ENCODE measurements at places on chromosomes 7 and 10.

DNA sequence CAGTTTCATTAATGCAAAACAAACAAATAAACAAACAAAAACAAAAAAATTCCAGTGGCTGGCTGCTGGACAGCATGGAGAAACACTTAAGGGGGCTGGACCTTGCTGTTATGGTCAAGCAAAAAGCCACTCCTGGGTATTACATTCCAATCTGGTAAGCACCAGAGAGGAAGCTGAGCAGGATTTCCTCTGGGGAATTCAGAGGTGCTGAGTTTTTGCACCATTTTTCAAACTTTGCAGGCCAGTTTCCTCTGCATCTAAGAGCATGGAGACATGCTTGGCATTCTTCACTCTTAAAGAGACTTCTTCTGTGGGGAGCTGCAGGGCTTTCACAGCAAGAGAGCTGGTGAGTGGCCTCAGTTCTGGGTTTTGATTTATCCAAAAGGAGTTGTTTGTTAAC, 84.5 kb downstream of the FZD1 start:
- no peak for DNase-seq

DNA sequence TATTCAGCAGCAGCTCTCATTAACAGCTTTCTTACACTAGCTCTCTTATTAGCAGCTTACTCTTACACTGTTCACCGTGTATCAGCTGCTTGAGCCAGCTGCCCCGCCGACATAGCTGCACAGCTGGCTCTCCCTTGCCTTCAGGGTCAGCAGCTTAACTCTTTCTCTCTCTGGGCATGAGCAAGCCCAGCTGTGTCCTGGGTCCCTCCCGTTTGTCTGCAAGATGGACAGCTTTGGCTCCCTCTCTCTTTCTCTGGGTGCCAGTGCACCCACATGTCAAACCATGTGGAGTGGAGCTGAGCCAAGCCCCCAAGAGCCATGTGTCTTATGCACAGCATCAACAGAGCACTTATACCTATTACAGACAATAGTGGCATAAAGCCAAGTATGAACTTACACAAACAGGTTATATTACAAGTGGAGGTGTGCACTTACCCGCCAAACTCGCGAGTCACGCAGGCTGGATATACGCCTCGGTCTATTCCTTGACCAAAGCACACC, 35.7 kb upstream of the MTPAP start:
- no peak for DNase-seq

DNA sequence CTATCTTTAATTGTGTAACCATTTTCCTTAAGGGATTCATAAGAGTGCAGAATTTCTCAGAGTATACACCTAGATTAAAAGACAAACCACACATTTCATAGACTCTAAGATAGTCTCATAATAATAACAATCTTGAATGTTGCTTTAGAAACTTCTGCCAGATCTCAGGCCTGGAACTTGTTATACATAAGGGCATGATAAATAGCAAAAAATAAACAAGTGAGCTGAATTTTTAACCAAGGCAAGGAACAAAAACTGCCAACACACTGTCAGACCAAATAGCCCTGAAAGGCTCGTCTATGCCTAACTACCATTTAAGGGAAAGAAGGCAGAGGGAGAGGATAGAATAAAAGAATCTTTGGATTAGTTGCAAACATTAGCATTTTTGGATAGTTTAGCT, 65.8 kb upstream of the SEMA3C start:
- DNase-seq, result no peak

- DNase-seq, result no peak
Observed at GRCh38 chr10:116247691-116248090, 25.3 kb downstream of the GFRA1 start.

DNA sequence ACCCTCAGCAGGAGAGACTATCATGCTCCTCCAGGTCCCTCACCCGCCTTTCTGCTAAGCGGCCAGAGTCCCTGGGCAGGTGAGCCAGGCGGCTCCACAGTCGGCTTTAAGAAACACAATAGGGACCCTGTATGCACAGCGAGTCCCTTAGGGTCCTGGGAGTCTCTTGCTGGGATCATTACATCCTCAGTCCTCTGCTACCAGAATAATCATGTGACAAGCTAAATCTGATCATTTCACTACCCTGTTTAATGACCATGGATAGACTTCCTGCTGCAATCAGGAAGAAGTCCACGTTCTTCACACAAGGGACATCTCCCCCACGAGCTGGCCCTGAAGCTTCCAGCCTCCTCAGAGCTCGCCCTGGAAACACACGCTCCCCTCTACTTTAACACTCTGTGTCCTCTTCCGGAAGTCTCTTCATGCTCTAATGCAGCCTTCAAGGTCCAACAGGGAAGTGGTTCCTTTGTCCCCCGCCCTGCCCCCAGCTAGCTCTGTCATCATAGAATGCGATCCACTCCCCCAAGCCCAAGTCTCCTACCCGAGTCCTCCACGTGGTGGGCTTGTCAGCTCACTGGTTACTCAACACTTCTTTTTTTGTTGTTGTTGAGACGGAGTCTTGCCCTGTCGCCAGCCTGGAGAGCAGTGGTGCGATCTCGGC, 101.5 kb downstream of the RNF216 start:
- DNase-seq, result no peak

DNA sequence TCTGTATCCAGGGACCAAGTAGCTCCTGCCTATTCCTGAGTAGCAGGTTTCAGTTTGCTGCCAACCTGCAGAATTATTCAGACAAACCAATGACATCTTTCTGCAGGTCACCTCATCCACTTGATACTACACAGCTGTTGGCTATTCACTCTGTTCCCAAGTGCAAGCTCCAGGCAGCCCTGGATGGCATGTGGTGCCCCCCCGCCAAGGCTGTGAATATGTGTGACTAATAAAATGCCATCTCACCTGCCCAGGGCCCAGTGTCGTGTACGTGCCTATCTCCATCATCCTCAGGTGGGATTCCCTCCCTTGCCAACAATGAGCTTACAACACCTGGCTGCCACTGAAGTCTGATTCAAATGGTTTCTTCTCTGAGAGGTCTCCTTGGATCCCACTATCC, 125.8 kb downstream of the RAB11FIP2 start:
- DNase-seq, result no peak

DNA sequence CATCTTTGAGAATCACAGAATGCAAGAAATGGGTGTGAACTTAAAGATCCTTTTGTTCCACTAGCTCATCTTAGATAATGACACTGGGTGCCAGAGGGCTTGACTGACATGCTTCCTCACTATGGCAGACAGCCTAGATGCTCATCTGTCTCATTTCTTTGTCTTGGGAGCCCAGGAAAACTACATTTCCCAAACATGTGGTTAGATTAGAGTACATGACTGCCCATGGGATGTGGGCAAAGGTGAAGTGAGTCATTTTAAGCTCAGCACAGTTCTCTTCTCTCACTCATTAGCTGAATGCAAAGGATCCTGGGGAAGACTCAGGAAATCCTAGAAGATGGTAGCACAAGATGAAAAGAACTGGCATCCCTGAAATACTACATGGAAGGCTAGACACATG, 32.5 kb upstream of the TBX20 start:
- no peak for DNase-seq

DNA sequence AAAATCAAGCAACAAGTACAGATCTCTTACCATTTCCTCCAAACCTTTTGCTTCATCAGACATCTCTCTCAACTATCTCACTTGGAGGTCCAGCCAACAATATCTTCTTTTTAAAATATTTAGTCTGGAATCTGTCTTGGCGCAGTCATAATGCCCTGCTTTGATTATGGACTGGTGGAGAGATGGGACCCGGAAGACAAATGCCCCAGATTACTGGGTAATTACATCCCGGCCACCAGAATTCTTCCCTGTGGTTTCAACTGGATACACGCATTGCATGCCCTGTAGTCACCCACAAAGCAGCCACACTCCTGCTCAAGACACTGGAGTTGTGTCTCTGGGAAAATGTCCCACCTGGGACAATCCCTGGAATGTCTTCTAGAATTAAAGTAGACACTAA, 65.5 kb downstream of the BPGM start:
- no peak for DNase-seq

Measured in HEK293T (cell line).